Stimulated activated CD4-positive, alpha-beta T cell treated with anti-CD3 and anti-CD28 coated beads, Interleukin-15, amount 100 ng/mL, for 24 hours (primary cell): ENCODE measurements at places on chromosomes 6 and 20.

DNA sequence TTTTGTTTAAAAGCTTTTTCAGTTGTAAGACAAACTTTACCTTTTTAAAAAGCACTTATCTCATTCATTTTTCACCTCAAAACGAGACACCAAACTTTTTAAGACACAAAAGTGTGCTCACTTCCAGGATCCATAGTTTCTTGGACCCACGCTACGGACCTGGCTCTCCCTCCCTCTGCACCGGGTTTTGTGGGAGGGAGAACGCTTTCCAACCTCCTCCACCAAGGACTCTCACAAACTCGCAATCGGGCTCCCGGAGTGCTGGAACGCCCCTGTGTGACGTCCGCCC is 436 bp downstream of the CAGE1 start:
- DNase-seq = no peak

GRCh38 chr6:64522859-64523258 is 887.3 kb downstream of the PHF3 start:
- no peak for DNase-seq

DNA sequence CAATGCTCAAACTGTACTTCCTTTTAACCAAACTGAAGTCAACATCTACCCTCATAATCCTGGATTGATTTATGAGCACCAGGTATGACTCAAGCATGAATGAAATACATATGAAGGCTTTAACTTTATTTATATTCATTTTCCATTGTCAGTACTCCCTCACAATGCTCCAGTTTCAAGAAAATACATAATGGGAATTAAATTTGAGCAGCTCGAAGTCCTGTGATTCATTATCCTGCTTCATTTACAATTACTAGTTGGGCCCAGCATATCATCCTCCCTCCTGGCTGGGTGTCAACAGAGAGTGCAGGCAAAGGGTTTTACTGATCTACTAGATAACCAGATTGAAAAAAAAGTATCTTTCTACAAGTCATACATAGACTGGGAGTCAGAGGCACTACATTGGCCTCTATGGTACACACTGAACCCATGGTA is 10.1 kb downstream of the SAMHD1 start:
- peak; percentile 26 for DNase-seq

- DNase-seq = peak; percentile 25
These were observed 99.9 kb downstream of the CDH26 start for GRCh38 chr20:60057866-60058807.

DNA sequence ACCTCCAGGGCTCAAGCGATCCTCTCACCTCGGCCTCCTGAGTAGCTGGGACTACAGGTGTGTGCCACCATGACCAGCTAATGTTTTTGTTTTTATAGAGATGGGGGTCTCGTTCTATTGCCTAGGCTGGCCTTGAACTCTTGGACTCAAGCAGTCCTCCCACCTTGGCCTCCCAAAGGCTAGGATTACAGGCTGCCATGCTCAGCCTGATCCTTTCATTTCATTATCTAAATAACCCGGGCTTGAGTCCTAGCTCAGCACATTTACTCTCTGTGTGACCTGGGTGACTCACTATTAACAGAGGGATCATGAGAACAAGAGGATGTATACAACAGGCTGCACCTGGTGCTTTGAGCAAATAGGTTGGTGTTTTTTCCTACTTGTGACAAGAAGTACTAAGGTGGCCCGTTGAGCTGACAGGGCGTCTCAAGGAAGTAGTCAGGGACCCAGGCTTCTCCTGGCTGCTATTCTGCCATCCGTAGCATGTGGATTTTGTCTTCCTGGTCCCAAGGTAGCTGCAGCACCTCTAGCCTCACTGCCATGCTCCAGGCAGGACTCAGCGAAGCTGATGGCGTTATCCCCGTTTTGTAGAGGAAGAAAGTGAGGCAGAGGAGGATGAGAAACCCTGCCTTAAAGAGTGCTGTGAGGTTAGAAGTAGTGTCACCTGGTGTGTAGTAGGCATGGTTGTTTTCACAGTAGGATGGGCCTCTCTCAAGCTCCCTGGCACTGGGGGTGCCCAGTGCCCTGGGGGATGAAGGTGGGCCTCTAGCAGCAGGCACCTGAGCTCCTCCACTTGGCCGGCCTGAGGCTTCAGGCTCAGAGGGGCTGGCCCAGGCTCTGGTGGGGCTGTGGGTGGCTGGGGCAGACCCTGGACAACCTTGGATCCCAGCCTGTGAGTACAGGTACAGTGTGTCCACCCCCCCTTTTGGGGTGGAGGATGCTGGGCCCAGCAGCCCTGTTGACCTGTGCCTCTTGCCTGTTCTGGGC is 62.4 kb downstream of the ADNP start:
- DNase-seq = no peak

- DNase-seq = no peak
These were observed 521 bp upstream of the LKAAEAR1 start for GRCh38 chr20:64084685-64085152.

DNA sequence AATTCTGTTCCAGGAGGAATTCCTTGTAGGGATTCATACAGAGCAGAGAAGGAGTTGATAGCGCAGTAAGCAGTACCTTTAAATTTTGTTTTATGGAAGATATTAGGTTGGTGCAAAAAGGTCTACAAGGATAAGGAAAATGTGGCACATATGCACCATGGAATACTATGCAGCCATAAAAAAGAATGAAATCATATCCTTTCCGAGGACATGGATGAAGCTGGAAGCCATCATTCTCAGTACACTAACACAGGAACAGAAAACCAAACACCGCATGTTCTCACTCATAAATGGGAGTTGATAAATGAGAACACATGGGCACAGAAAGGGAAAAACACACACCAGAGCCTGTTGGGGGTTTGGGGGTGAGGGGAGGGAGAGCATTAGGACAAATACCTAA is 37.4 kb upstream of the TXLNB start:
- DNase-seq = no peak
